ENCODE measurements at places on chromosomes 4 and X.

DNA sequence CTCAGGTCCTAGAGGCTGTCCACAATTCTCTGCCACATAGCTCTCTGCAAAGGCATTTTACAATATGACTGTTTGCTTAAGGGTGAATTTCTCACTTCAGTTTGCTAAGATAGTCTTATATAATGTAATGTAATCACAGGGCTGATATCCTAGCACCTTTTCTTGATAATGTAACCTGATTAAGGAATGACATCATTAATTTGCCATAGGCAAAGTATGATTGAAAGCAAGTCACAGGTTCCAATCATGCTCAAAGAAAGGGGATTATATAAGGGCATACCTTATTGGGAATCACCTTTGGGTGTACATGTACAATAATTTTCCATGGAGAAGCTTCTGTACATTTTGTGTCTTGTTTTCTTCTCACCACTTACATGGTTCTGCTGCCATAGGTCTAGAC lies 18.9 kb downstream of the GNRHR start:
- DNase-seq = no peak

- no peak for DNase-seq
Observed at GRCh38 chrX:139892512-139892911, 40.3 kb downstream of the ATP11C start.

DNA sequence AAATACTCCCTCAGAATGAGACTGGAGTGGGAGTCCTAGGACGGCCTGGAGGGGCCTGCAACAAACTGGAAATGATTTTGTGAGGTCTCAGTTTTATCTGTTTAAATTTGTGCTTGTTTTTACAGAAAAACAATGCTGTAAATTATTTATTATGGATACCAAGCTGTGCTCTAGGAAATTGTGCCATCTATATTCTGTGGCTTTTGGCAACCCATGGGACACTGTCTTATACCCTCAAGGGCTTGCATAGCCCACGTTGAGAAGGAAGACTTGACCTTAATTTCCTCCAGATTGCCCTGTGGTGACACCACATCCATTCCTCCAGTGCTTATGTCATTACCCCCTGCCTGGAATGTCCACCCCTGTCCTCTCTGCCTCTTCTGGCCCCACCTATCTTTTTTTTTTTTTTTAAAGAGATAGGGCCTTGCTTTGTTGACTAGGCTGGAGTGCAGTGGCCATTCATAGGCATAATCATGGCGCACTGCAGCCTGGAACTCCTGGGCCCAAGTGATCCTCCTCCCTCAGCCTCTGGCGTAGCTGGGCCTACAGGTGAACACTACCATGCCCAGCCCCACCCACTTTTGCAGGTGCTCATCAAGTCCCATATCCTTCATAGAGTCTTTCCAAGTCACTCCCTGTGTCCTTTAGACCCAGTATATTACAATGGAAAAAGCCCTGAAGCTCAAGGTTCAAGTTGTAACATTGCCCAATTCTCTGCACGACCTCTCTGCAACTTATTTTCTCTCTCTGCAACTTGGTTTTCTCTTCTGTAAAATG lies 77.4 kb downstream of the HPRT1 start:
- no peak for DNase-seq

GRCh38 chr4:83362492-83363329 lies 28.1 kb upstream of the HPSE start:
- DNase-seq = no peak

DNA sequence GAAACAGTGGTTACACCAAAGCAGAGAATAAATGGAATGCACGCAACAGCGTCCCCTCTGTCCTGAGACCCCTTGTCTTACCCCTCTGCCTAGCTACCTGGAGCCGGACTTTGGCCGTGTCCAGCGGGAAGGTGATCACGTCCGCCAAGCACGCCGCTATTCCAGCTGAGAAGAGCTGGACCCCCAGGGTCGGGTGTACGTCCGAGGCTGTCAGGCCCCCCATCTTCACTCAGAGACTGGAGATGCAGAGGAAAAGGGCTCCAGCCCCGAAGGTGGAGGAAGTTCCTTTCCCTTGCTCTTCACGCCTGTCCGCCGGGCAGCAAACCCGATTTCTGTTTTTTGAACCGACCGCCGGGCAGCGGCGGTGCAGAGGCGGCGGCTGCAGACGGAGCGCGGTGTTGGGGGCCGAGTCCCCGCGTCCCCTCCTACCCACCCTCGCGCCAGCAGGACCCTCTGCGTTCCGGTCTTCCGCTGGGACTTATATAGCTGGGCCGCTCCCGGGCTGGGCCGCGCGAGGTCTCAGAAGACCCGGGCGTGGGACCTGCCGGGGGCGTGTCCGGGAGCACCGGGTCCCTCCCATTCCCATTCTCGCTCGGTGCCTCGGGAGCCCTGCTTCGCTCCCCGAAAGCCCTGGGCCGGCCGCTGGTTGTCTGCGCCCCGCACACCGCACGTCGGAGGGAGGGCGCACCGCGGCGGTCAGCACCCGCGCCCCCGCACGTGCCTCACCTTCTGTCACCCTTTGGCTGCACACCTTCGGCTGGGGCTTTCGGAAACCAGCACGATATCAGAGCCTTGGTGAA lies at the start of gene UCP1:
UCP1 (minus strand) TSS at position 455 of the 800 bp plus-strand sequence; CDS start at position 223, 232 bp downstream.
- no peak for DNase-seq

DNA sequence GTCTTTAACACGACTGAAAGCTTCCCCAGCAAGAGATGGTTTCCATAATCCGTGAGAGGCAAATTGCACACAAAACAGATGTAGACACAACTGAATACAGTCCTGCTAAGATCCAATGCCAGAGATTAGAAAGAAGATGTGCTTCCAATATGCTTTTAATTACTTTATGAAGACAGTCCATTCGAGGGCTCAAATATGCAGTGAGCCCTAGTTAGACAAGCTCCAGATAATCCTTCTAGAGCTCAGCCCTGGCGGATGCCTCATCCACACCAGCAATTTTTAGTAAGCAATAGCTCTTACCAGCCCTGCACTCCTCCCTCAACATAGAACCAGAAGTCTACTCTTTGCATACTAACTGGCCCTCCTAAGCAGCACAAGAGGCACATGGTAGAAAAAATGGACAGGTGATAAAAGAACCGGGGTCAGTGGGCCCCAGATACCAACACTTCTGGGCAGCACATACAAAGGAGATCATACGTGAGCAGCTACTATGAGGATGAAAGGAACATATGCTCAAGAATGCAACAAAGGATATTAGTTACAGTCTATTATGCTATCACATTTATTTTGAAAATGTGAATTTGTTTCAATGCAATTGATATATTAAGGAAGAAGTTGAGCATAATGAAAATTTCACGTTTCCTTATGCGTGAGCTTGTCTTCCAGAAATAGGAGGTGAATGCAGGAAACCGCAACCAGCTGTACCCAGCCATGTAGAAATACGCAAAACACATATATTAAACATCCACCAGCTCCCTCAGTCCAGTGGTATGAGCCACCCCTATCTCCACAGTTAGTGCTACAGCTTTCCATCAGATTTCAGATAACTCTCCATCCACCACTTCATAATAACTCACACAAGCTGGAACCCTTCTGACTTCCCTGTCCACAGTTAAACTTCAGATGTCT lies 34.3 kb downstream of the GPC4 start:
- no peak for DNase-seq

- no peak for DNase-seq
Observed at GRCh38 chr4:163638909-163639308, 144.4 kb downstream of the TMA16 start.

- no peak for DNase-seq
Observed at GRCh38 chr4:17817027-17817426, 6.2 kb downstream of the NCAPG start.
